Smooth muscle cell of trachea (primary cell): ENCODE measurements at places on chromosomes 7 and 10. TPM values are rescaled to one million over a fixed set of nuclear protein-coding genes. Genes with fewer than 3 reads are reported as not detected.

Gene DKK1
- 26.8 and 71.0 TPM in 2 replicates for total RNA-seq

Gene GRM8
- not detected in 2 replicates for total RNA-seq

Gene MYL10
- total RNA-seq = not detected in 2 replicates

Gene PROSER2
- total RNA-seq = 2.0 and 5.8 TPM in 2 replicates

Gene PKD2L1
- total RNA-seq = not detected in 2 replicates

Gene ARHGAP22
- 60.2 and 70.8 TPM in 2 replicates for total RNA-seq

Gene PPP3CB
- total RNA-seq = 32.4 and 52.2 TPM in 2 replicates

Gene SLC18A3
- not detected in 2 replicates for total RNA-seq

Gene LRIT1
- total RNA-seq = not detected in 2 replicates

Gene NAT16
- not detected in 2 replicates for total RNA-seq

Gene UFSP1
- 3.9 and 10.4 TPM in 2 replicates for total RNA-seq

Gene PPIA
- total RNA-seq = 1,977 and 3,680 TPM in 2 replicates

Gene PLXNA4
- 1.9 and 3.6 TPM in 2 replicates for total RNA-seq

Gene EGR2
- 0.15 and 0.33 TPM in 2 replicates for total RNA-seq

Gene CLEC2L
- total RNA-seq = 0.17 TPM in 1 of 2 replicates, not detected in the other

Gene ITPRID1
- not detected in 2 replicates for total RNA-seq

Gene NRAP
- not detected in 2 replicates for total RNA-seq

Gene CYP3A5
- 0.17 and 0.44 TPM in 2 replicates for total RNA-seq

Gene LGI1
- total RNA-seq = under 0.01 and 0.33 TPM in 2 replicates

Gene PRKG1
- total RNA-seq = 46.3 and 50.4 TPM in 2 replicates

Gene WDR37
- 14.6 and 16.6 TPM in 2 replicates for total RNA-seq

Gene ZFYVE27
- 20.9 and 23.3 TPM in 2 replicates for total RNA-seq

Gene TMEM236
- total RNA-seq = under 0.01 TPM in 2 replicates

Gene SAP25
- not detected in 2 replicates for total RNA-seq

Gene STOX1
- total RNA-seq = 0.17 TPM in 1 of 2 replicates, not detected in the other

Gene TRPV6
- total RNA-seq = not detected in 2 replicates

Gene HOXA10
- 0.15 TPM in 1 of 2 replicates, not detected in the other for total RNA-seq

Gene HNRNPA2B1
- total RNA-seq = 58.2 and 190 TPM in 2 replicates

Gene SSC4D
- total RNA-seq = 0.33 and 0.73 TPM in 2 replicates

Gene EN2
- total RNA-seq = not detected in 2 replicates

Gene KAZALD1
- total RNA-seq = 39.0 and 58.2 TPM in 2 replicates

Gene DDX56
- 43.6 and 57.7 TPM in 2 replicates for total RNA-seq

Gene LRRC4
- 0.29 and 0.33 TPM in 2 replicates for total RNA-seq

Gene TMEM225B
- total RNA-seq = 0.29 and 0.50 TPM in 2 replicates
